ENCODE measurements at places on chromosomes 3 and 15. TPM values are rescaled to one million over a fixed set of nuclear protein-coding genes. Genes with fewer than 3 reads are reported as not detected.

The ERC2 gene
- 0.43 TPM for total RNA-seq

The C3orf80 gene
- total RNA-seq: 0.86 TPM

The CKMT1A gene
- total RNA-seq: not detected

The FAM227B gene
- 3.9 TPM for total RNA-seq

DNA sequence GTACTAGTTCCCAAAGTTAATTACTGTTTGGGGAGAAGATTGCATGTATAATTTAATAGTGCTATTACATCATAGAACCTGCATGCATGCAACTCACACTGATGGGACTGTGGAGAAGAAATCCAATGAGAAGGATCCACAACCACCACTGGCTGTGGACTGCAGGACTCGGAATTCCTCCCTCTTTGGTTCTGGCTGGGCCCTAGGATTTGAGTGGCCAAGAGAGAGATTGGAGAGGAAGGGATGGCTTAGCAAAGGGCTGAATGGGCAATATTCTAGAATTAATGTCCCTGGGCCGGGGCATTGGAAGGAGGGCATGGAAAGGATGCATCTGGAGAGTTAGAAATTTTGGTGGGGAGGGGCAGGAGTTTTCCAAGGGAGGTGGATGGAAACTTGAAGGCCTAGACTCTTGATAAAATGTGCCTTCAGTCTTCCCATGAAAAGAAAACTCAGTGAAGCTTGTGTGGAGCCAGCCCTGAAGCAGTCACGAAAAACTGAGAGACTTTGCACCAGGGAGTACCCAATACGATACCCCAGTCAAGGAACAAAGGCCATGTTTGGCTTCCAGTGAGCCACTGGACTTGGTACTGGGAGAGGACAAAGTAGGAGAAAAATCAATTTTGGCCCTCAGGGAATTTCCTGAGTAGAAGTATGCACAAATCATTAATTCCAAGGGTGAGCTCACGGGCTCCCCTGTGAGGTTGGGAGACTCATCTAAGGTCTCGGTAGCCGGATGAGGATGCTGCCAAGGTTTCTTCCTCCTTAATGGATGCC is 31.4 kb upstream of the TPM1 start:
- no peak for DNase-seq

DNA sequence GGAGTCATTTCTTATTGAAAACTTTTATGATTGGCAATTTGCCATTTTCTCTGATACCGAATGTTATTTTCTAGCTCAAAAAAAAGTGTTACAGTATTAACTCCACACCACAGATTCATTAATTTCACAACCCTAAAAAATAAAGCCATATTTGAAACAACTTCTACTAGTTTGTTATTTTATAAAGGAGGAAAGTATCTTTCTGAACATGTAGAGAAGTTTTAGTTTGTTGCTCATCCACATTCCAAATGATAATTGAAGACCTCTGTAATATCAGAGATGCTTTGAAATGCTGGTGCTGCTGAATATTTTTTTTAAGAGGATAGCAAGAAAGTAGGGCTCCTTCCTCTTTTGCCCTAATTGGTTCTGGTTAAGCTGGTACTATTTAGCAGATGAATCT is 1.9 kb downstream of the VGLL3 start:
- no peak for DNase-seq

DNA sequence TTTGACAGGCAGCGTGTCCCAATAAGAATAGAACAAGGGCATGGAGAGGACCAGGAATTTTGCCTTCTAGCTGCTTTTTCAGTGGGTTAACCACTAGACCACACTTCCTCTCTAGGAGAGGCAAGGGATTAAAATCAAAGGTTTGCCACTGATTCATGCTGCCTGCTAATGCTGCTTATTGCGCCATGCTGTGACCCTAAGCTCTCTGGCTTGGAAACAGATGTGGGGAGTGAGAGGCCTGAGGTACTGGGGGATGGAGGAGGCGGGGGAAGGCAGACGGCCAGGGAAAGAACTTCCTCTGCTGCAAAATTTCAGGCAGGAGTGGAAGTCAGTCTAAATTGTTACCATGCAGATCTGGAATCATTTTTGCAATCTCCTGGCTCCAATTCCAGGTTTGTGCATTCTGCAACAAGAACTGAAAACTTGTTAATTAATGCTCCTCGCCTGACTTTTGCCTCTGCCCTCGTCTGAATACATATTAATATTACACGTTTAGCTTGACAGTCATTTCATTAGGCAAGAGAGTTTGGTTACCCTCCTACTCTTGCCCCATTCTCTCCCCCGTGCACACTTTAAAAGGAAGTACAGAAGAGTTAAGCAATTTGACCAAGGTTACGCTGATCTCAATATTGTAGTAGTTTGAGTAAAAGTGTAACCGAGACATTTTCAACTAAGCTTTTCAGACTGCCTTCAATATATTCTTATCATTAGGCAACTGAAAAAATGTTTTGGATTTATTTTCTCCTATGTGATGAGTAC is 121.7 kb upstream of the SPRED1 start:
- peak; percentile 99 for DNase-seq

DNA sequence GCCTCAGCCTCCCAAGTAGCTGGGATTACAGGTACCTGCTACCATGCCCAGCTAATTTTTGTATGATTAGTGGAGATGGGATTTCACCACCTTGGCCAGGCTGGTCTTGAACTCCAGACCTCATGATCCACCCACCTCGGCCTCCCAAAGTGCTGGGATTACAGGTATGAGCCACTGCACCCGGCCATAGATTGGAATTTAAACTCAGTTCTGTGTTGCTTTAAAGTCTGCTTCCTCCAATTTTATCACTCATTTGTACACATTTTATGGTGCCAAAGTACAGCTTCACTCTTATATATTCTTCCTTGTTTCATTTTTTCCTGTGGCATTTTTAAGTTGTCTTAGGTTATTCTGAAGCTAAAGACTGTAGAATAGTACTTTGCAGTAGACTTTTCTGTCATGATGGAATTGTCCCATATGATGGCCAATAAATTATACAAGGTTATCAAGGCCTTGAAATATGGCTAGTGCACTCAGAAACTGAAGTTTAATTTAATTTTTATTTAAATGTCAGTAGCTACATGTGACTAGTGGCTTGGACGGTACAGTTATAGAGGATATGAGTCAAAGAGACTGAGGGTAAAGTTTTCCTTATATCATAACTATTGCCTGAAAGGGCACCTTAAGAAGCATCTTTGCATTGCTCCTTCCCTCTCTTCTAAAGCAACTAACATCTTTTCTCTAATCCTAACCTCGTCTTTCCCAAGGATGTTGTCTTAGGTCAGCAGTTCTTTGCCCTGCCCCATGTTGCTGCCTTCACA is 28.1 kb downstream of the ATP11B start:
- DNase-seq: no peak

DNA sequence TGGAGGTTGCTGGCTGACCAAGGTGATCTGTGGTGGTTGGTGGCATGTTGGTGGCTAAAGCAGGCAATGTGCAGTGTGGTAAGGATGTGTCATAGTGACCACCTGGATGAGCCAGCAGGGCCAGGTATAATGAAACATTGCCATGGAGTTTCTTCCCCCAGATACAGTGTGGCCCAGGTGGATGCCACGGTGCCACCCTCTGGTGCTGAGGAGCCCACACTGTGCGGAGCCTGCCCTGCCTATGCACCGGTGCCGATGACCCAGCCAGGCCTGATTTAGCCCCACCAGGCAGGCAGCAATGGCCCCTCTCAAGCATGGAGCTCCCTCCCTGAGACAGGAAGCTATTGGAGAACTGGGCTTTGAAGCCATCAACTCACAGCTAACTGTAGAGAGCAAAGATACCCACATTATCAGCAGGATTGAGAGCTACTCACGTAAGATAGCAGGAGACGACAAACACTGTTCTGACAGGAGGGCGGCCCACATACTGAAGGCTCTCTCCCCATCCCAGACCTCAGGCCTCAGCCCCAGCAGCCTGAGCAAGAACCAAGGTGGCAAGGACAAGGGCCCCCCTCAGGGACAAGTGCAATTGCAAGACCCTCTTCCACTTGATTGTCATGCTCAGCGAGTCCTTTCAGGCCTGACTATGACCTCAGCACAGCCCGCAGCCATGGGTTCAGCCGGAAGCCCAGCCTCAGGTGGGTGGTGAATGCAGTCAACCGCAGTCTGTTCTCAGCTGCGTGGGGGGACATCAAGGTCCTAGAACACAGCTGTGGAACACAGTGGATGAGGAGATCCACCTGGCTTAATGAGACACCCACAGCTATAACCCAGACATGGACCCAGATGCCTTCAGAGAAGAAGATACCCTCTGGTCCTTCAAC is 82.8 kb upstream of the CDV3 start:
- no peak for DNase-seq
